T-helper 17 cell (primary cell): ENCODE measurements at places on chromosomes 1 and 21.

GRCh38 chr1:22349362-22350043 is 102.1 kb upstream of the ZBTB40 start:
- no peak for DNase-seq
- H3K4me3 ChIP-seq = no peak overlapping the region
- H3K27ac ChIP-seq = no peak overlapping the region
- peaks cover 76% of the 10 kb centered on the region for H3K27me3 ChIP-seq
- H3K36me3 ChIP-seq = no peaks in the 10 kb centered on the region

- peaks cover 11% of the 10 kb centered on the region for H3K36me3 ChIP-seq
- peaks cover 13% of the 10 kb centered on the region for H3K4me1 ChIP-seq
- DNase-seq = no peak
- H3K27ac ChIP-seq = peak overlapping the region; percentile 14
These were observed 1.6 kb downstream of the ALX3 start for GRCh38 chr1:110068646-110069403.

DNA sequence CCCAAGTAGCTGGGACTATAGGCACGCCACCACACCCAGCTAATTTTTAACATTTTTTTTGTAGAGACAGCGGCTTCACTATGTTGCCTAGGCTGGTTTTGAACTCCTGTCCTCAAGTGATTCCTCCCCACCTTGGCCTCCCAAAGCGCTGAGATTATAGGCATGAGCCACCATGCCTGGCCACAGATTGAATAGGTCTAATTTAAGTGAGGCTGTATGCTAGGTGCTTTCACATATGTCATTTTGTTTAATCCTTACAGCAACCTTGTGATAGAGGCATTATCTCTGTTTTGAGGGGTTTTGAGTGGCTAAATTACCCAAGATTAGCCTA is 7.2 kb downstream of the INTS3 start:
- H3K4me1 ChIP-seq = peaks cover 12% of the 10 kb centered on the region
- H3K36me3 ChIP-seq = no peaks in the 10 kb centered on the region
- H3K4me3 ChIP-seq = no peak overlapping the region
- no peak for DNase-seq
- no peaks in the 10 kb centered on the region for H3K27me3 ChIP-seq

- H3K27me3 ChIP-seq = no peaks in the 10 kb centered on the region
- H3K4me3 ChIP-seq = no peak overlapping the region
- H3K36me3 ChIP-seq = peaks cover 5% of the 10 kb centered on the region
These were observed 40.9 kb downstream of the RGS5 start for GRCh38 chr1:163161841-163162240.

GRCh38 chr1:115545791-115546733 is 95.7 kb upstream of the VANGL1 start:
- no peak overlapping the region for H3K4me3 ChIP-seq
- H3K36me3 ChIP-seq = no peaks in the 10 kb centered on the region
- H3K27me3 ChIP-seq = peaks cover 22% of the 10 kb centered on the region
- DNase-seq = no peak
- H3K27ac ChIP-seq = no peak overlapping the region
- H3K4me1 ChIP-seq = no peaks in the 10 kb centered on the region

DNA sequence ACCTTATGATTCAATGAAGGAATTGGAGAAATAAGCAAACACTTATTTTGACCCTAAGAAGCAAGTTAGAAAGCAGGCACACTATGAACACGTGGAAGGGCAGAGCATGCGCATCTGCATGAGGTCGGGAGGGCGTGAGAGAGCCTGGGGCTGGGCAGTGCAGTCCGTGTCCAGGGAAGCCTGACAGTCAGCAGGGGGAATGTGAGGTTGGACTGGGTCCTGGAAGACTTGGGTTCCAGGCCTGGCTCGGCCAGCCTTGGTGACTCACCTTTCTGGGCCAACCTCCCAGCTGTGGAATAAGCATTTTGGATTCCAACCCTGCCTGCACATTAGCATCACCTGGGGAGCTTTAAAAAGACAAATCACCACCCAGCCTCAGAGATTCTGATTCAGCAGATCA is 26.6 kb upstream of the LMX1A start:
- H3K36me3 ChIP-seq = peaks cover 9% of the 10 kb centered on the region
- DNase-seq = no peak
- no peak overlapping the region for H3K27ac ChIP-seq
